ENCODE measurements at places on chromosomes 7 and 10.

GRCh38 chr7:155738652-155739537 lies 73.4 kb downstream of the SHH start:
- peak; percentile 56 for DNase-seq

DNA sequence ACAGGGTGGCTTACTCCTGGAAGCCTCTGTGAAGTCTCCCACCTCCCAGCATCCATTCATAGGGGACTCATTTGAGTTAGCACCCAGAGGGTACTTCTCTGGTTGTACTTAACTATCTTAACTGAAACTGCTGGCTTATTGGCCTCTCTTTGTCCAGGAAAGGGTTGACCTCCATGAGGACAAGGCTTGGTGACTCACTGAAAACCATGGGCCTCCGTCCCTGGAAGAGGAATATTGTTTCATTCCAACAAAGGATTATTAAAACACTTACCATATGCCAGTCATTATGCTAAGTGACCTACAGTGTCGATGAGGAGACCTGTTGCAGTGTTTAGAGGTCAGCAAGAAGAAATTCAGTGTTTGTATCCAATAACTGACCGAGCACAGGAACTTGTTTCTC lies 175.9 kb downstream of the PLPP4 start:
- DNase-seq = no peak

DNA sequence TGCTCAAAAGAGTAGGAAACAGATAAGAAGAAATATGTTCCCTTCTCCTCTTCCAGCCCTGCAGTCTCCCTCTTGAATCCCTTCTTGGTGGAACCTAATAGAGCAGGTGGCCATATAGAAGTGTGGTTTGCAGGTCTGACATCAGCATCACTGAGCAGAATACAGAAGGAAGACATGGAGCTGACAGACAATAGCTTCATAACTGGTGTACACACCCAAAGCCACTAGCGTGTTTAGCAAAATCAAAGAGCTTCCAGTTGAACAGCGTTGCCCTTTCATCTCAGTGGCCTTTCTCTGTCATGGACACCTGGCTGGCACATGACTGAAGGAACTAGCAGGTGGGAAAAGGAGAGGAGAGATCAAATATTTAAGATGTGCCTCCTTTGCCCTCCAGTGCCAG lies 245.5 kb downstream of the BAMBI start:
- no peak for DNase-seq

DNA sequence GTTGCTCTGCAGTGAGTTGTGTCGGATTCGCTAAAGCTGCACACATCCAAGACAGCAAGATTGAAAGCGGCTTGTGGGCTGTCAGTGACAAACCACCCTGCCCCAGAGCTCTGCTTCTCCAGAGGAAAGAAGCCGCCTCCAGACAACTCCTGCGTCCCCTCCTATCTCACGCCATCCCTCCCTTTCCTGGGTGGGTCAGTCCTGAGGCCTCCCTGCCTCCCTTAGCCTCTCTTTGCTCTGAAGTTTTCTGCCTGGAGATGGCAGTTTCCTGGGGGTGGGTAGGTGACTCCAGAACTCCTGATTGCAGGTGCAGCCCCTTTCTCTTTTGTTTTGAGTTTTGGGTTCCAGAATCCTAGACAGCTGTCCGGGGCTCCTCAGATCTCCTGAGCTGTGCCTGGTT lies 78.7 kb downstream of the EMX2 start:
- no peak for DNase-seq

GRCh38 chr10:60937784-60938654 lies 6.0 kb downstream of the RHOBTB1 start:
- no peak for DNase-seq

- peak; percentile 81 for DNase-seq
Observed at GRCh38 chr7:8217200-8218068, 44.5 kb downstream of the ICA1 start.

- DNase-seq = peak; percentile 15
Observed at GRCh38 chr10:84256510-84257342, 11.9 kb downstream of the RGR start.

GRCh38 chr10:101639141-101639900 lies 51.2 kb downstream of the DPCD start:
- DNase-seq = no peak

DNA sequence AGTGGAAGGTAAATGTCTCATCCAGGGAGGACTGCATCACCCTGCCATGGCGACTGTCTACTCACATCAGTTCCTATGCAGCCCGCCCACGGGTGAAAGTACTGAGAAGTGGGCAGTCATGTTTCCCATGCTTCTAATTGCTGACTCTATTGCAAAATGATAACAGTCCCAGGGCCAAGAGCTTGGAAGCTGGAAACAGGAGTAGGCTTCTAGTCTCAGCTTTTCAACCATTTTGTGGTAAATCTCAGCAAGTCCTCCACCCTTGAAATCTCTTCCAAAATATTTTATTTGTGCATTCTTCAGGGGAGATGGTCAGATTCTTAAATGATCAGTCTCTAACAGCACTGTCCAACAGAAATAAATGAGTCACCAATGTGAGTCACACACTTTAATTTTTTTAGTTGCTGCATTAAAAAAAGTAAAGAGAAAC lies 48.1 kb upstream of the TARP start:
- no peak for DNase-seq

DNA sequence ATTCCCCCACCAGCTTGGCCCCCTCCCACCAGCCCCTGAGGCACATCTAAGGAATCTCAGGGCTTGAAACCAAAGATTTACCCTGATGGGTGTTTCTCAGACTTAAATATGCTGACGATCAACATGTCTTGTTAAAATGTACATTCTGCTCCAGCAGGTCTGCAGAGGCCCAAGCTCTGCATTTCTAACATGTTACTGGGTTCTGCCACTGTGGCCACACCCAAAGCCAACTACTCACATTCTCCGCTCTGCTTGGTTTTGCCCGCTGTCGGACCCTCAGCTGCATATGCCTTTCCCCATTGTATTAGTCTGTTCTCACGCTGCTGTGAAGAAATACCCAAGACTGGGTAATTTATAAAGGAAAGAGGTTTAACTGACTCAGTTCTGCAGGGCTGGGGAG lies 8.9 kb downstream of the PIP4K2A start:
- DNase-seq = no peak

DNA sequence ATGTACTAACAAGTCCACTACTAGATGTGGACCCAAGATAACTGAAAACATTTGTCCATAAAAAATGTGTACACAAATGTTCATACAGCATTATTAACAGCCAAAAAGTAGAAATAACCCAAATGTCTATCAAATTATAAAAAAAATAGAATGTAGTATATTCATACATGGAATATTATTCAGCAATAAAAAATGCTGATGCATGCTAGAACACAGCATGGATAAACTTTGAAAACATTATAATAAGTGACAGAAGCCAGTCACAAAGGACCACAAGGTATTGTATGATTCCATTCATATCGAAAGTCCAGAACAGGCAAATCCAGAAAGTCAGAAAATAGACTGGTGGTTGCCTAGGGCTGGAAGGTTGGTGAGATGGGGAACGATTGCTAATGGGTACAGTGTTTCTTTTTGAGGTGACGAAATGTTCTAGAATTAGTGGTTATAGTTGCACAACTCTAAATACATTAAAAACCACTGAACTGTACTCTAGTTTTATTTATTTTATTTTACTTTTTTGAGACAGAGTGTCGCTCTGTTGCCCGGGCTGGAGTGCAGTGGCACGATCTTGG lies 43.3 kb upstream of the ANLN start:
- DNase-seq = no peak

DNA sequence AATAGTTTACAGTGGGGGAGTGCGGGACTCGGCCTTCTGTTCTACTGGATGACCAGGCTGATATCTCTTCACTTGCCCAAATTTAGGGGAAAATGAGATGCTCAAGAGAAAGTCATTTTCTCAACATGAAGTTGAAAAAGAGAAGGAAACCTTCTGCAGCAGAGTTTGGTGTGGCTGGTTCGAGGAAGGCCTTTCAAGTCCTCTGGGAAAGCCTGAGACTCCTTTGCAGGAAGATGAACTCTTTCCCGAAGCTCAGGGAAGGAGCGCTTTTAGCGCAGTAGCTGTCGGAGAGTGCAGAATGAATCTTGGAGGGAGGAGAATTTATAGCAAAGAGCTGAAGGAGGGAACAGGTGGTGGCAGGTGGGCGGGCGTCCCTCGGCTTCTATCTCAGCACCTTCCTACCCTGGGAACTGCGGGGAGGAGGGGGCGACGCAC lies at the start of gene ATOH7:
Gene ATOH7 (minus strand): TSS at position 297 of the 435 bp plus-strand sequence. CDS start 436 bp downstream, outside the sequence.
- no peak for DNase-seq

DNA sequence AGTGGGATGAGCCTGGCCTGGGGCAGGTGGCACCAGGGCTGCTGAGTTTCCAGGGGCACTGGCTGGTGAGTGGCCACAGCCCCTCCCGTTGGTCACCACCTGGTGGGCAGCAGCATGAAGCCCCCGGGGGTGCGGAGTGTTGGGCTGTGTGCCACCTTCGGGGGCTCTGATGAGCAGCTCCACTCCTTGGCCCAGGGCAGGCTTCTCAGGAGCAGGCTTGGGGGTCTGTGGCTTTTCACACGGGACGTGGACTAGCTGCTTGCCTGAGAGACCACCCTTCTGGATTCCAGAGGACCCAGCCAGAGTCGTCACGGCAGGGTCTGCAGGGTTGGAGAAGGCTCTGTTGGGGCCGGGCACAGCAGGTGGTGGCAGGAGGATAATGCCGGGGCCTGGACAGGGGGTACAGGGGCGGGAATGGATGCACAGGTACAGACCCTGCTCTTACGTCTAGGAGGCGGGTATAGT lies 193.1 kb downstream of the ADARB2 start:
- DNase-seq = no peak

DNA sequence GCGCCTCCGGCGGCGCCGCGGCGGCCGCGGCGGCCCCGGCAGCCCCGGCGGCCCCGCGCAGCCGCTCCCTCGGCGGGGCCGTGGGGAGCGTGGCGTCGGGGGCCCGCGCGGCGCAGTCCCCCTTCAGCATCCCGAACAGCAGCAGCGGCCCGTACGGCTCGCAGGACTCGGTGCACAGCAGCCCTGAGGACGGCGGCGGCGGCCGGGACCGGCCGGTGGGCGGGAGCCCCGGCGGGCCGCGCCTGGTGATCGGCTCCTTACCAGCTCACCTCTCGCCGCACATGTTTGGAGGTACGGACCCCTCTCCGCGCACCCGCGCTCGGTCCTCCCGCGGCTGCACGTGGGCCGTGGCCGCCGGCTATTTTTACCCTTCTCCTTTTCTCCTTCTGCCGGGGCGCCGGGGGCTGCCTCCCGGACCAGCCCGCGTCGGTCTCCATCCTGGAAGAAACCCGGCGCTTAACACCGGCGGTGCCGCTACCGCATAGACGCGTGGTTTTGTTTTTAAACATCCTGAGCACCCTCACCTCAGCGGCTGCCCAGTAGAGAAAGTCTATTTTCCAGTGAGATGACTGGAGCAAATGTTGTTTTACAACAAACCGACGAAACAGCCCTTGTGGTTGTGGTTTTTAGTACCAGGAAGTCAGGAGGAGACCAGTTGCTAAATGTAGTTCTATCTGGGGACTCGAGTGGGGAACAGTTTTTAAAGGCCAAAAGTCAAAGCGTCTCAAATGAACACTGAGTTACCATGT lies 1.3 kb downstream of the ZNRF2 start:
- peak; percentile 79 for DNase-seq

DNA sequence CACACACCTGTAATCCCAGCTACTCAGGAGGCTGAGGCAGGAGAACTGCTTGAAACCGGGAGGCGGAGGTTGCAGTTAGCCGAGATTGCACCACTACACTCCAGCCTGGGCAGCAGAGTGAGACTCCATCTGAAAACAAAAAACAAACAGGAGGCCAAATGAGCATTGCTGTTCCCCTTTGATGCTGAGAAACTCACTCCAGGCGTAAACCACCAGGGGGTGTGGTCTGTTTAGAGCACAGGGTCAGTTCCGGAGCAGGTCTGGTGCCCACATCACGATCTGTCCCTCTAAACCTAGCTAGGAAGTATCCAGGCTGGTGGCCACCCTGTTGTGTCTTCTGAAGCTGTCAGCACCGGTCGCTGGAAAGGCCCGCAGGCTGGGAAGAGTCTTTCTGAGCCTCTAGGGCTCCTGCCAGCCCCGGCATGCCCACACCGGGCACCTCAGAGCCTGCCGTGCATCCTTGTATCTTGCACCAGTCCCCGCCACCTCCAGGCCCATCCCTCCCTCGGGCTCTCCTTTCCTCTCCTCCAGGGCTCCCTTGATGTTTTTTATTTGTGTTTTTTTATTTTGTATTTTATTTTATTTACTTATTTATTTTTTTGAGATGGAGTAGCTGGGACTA lies 66.3 kb upstream of the SH2B2 start:
- DNase-seq = no peak

GRCh38 chr10:76632767-76633051 lies 1004.9 kb downstream of the KCNMA1 start:
- DNase-seq = no peak

GRCh38 chr7:138825049-138825721 lies 27.2 kb upstream of the ATP6V0A4 start:
- no peak for DNase-seq

DNA sequence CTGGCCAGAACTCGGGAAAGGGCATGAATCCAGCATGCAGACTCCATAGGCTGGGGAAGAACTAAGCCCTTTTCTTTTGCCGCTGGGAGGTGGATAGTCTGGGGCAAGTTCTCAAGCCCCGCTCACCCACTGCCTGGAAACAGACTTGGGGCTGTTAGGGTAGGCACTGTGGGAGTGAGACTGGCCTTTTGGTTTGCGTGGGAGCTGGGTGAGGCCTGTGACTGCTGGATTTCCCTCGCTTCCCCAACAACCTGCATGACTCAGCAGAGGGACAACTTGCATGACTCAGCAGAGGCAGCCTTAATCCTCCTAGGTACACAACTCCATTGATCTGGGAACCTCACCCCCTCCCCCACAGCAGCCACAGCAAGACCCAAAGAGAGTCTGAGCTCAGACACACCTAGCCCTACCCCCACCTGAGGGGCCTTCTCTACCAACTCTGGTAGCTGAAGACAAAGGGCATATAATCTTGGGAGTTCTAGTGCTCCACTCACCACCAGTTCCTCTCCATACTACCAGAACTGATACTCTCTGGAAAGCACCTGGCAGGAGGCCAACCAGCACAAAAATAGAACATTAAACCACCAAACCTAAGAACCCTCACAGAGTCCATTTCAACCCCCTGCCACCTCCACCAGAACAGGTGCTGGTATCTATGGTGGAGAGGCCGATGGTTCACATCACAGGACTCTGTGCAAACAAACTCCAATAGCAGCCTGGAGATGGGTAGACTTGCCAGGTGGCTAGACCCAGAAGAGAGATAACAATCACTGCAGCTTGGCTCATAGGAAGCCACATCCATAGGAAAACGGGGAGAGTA lies 81.4 kb upstream of the LAMB4 start:
- DNase-seq = no peak
